Stimulated activated CD4-positive, alpha-beta T cell treated with anti-CD3 and anti-CD28 coated beads, Interleukin-12 subunit alpha, Interleukin-12 subunit beta, amount 100 ng/mL, for 24 hours (primary cell): ENCODE measurements at places on chromosomes 5 and 9.

DNA sequence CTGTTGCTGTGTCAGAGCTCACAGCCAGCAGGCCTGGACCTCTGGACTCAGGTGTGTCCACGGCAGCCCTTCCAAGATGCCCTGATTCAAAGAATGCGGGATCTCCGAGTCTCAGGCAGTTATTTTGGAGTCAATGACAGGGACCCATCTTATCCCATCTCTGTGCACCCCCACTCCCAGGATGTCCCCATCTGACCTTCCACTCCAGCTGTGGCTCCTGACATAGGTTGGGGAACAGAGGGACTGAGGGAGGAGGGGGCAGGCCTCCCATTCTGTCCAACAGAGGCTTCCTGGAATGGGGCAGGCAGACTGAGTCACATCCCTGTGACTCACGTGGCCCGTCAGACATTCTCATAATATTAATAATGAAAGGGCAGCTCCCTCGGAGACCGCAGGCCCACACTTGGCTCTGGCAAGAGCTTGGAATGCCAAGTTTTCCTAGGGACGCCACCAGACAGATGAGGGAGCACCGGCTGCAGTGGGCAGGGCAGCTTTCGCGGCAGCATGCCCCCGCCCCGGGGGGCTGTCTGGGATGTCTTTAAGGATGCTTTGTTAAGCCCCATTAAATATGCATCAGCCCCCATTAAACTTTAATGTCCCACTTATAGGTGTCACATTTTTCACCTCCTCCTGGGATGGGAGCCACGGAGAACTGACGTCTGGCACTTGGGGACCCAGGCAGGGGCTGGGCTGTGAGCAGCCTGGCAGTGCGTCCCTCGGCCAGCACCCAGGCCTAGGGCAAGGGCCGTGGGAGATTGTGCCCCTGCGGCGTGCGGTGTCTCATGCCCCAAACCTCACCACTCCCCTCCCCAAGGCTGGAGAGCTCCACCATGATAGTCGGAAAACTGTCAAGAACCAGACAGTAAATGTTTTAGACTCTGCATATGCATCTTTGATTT, 23.6 kb upstream of the FIBCD1 start:
- no peak for DNase-seq

- DNase-seq, result no peak
Measured at GRCh38 chr5:13350767-13351166, 593.7 kb downstream of the DNAH5 start.

DNA sequence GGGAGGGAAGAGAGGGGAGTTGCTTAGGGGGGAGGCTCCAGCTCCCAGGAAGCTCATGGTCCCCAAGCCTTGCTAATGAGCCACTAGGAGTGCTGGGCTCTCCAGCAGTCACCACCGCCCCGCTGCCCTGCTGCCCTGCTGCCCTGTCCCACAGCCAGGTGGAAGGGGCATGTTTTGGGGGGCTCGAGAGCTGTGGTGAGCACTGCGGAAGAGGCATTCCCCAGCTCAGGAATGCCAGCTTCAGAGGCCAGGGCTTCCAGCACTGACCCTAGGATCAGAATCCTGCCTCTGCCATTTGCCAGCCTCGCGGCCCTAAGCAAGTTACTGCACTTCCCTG, 16.9 kb downstream of the SLC6A7 start:
- DNase-seq, result no peak

GRCh38 chr9:132546148-132547051, 36.0 kb upstream of the BARHL1 start:
- DNase-seq, result no peak

DNA sequence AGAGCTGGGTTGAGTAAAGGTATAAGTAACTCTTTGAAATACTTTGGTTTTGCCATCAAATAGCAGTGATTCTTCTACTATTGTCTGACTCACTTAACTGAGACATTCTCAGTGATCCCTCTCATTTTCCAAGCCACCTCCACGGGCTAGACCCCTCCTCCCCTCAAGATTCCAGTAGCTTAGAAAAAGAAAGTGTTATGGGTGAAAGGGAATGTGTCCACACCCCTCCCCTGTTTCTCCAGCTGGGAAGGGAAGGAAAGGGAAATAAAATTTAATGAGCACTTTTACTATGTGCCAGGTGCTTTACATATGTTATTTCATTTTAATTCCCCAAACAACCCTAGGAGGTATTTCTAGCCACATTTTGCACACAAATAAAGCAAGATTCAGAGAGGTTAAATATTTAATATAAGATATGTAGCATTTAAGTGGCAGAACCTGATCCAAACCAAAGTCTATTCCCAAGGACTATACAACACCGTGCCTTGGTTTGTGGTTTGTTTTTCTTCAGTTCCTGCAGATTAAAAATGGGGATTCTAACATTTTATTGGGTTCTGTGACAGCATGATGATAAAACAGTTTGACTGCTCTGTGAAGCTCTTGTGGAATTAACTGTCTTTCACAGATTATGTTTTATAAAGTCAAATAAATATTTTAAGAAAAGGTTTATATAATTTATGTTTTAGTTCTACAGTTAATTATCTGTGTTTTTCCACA, 135.9 kb downstream of the ZSWIM6 start:
- DNase-seq, result no peak

DNA sequence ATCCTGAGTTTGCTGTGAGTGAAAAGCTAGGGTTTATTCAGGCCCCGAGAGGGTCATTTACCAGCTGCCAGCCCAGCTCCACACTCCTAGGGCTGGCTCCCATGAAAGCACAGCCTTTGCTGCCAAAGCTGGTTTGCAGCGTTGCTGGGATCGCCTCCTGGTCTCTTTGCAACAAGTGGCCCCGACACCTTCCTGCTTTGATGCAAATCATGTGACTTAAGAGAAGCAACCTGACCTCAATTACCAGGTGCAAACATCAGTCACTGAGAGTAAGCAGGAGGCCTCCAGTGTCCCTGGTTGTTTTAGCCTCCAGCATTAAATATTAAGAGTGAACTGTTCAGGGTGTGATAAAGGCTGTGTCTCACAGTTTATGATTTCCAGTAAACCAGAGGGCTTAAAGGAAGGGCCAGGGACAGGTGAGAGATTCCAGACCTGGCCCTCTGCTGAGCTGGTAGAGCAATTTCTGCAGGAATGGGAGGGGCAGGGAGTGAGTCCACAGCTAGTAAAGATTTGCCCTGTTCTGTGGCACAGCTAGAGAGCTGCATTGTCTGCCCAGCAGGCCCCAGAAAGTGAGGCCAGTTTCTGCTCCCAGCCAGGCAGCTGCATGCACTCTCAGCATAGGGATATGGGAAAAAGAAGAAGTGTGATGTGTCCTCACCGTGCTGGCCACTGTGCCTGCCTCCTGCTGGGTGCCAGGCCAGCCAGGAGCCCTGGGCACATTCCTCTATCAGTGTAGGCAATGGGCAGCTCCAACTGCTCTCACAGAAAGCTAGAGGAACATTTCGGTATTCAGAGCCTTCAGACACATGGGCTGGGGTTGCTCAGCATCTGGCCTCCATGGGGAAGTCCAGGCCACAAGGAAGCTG, 58.0 kb downstream of the SLC22A5 start:
- DNase-seq, result no peak

- no peak for DNase-seq
Measured at GRCh38 chr5:178546675-178547033, 43.5 kb downstream of the COL23A1 start.

- DNase-seq, result no peak
Measured at GRCh38 chr9:109865521-109865920, 85.5 kb downstream of the PALM2AKAP2 start.
